ENCODE measurements at places on chromosomes 4 and X.

- DNase-seq: no peak
Observed at GRCh38 chr4:23728393-23728792, 161.5 kb downstream of the PPARGC1A start.

GRCh38 chr4:2058264-2059045, 672 bp upstream of the NAT8L start:
- peak; percentile 63 for DNase-seq

- DNase-seq: no peak
Observed at GRCh38 chr4:48748949-48749596, 31.0 kb downstream of the FRYL start.

DNA sequence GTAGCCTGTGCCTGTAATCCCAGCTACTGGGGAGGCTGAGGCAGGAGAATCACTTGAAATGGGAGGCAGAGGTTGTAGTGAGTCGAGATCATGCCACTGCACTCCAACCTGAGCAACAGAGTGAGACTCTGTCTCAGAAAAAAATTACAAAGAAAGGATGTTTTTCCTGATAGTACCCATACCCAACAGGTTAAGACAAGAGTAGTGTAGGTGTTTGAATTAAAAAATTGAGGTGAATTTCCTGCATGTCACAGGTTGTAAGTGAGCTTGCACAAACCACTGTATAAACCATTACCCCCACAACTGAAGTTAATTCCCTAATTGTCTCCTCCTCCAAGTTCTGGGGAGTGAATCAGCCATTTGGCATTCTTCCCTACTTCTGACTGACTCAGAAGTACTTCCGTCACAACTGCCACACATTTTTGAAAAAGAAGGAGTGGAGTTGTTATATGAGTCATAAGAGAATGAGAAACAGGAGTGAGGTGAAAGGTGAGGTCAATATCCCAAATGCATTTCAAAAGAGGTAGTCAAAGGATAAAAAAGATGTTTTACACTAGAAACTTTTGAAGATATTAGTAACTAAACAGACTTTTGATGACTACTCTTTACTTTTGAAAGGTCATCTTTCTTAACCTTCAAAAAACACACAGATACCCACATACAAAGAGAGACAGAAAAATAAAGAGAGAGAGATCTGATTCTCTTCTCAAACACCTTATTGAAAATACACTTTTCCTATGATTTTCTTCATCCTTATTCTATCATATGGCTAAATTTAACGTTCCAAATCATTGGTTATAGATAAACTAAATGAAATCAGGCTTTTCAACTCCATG, 134.5 kb downstream of the BTC start:
- no peak for DNase-seq

DNA sequence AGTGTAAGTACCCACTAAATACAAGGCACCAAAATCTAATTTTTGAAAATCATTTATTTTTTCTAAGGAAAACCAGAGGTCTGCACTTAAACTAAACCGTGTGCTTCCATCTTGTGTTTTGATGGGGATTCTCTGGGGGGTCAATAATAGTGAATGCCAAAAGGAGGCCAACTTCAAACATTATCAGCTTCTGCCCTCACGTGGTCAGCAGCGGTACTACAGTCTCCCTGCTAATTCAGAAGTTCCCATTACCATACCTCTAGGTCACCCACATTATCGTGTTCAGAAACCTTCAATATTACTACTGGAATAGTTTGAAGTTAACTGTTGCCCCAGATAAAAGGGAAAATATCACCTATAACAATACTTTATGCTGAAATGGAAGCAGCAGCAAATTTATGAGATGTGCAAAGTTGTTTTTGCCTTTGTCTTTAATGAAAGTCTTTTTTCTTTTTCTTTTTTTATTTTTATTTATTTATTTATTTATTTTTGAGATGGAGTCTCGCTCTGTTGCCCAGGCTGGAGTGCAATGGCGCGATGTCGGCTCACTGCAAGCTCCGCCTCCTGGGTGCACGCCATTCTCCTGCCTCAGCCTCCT, 17.3 kb downstream of the CTPS2 start:
- DNase-seq: peak; percentile 38
